ENCODE measurements at places on chromosomes 16 and 17.

GRCh38 chr16:6493555-6493954, 839.1 kb upstream of the RBFOX1 start:
- no peak for DNase-seq

- DNase-seq, result no peak
Observed at GRCh38 chr16:3173892-3174617, 13.9 kb upstream of the OR1F1 start.

- DNase-seq, result no peak
Observed at GRCh38 chr17:31297090-31297489, at the start of gene OMG. Gene OMG, minus strand, starts transcription at chr17:31297239. Its CDS starts 908 bp downstream, at chr17:31296331.

GRCh38 chr17:15348021-15348420, 6.6 kb upstream of the TEKT3 start:
- no peak for DNase-seq

DNA sequence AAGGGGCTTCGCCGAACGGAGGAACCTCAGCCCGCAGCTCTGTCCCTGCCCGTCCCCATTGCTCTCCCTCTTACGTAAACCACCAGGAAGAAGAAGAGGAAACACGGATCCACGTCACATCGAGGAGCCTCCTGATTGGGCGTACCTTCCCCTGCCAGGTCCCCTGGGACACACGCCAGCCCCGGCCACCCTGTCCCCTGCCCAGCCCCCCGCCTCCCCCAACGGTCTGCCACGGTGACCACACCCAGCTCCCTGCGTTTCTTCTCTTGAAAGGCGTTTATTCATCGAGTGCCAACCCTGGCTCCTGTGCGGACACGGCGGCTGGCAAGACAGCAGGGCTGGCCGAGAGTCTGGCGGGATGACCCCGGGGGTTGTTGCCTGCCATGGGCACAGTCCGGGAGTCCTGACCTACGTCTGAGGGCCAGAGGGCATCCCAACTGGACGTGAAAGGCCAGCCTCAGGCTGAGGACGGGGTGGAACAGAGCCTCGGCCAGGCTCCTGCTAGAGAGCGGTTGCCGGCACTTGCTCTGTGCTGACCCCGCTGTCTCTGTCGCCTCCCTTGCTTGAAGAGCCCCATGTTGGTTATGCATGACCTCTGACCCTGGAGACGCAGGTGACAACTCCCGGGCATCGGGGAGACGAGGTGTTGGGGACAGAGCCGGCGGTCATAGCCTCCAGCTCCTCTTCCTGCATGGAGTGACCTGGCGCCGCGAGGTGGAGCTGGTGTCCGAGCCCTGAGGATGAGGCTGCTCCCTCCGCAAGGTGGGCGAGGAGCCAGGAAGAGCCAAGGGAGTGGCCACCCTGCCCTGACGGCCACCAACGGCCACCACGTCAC, 40.5 kb upstream of the ACSF3 start:
- no peak for DNase-seq

DNA sequence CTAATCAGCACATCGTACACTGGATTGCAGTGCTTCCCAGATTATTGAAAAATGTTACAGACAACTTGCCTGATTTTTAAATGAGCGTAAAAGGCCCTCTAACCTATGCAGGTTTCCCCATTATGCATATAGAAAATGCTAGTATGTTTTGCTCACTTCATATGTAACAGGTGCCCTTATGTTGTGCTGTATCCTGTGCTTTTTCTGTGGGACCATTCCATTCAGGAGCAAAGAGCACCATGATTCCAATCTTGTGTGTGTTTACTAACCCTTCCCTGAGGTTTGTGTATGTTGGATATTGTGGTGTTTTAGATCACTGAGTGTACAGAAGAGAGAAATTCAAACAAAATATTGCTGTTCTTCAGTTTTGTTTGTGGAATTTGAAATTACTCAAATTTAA, 12.9 kb downstream of the PTRH2 start:
- no peak for DNase-seq

DNA sequence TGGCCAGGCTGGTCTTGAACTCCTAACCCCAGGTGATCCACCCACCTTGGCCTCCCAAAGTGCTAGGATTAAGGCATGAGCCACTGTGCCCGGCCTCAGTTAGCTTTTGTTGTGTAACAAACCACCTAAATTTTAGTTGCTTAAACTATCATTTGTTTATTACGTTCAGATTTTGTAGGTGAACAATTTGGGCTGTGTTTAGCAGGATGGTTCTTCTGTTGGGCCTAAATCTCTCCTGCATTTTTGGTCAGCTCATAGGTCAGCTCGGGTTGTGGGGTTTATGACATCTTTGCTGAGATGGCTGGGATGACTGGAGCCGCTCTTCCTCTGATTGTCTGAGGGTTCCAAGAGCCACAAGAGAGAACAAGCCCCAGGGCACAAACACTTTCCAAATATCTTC, 21.1 kb upstream of the NLRP1 start:
- DNase-seq, result no peak

GRCh38 chr16:88667461-88667860, 4.6 kb upstream of the MVD start:
- DNase-seq, result no peak

- DNase-seq, result no peak
Observed at GRCh38 chr17:67679225-67679624, 38.5 kb upstream of the NOL11 start.

- no peak for DNase-seq
Observed at GRCh38 chr17:68519911-68520310, 7.7 kb downstream of the PRKAR1A start.

GRCh38 chr17:35089586-35090296, 26.2 kb upstream of the RFFL start:
- no peak for DNase-seq

- DNase-seq, result peak; percentile 70
Observed at GRCh38 chr16:82011199-82011641, at the start of gene SDR42E1. Gene SDR42E1, minus strand, starts transcription at chr16:82011470. Its CDS starts 10,612 bp downstream, at chr16:82000858.

GRCh38 chr17:65228734-65229620, 91.8 kb downstream of the RGS9 start:
- DNase-seq, result peak; percentile 45

GRCh38 chr17:57302690-57303465, 46.6 kb downstream of the MSI2 start:
- no peak for DNase-seq

GRCh38 chr17:16908273-16908672, 63.6 kb downstream of the TNFRSF13B start:
- no peak for DNase-seq

DNA sequence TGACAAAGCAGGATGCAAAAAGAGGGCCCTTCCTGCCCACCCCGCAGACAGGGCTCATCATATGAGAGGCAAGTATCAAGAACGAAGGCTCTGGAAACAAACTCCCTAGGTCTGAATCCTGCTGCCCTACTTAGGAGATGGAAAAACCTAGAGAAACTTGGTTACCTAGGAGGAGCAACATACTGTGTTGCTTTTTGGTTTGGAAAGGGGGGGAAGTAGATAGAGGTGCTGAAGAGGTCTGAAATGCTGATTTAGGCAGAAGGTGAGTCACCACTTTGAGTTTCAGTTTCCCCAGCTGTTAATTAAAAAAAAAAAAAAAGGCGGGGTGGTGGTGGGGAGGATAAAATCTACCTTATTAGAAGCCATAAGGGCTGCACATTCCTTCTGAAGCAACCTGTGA, 1.5 kb downstream of the N4BP1 start:
- DNase-seq, result no peak

DNA sequence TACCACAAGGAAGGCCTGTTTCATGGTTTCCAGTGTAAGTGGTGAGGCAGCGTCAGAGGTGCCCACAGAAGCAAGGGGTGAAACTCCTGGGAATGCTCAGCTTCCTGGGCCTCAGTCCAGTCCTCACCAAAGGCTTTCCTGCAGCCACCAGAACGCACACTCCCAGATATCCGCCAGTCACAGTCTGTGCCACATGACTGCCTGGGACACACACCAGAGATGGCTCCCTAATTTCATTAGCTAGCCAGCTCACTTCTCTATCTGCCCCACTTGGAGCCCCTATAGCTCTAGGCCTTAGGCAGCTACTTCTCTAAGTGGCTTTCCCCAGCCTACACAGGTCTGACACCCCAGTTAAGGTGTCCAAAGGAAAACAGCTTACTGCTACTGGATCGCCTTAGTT, 77.0 kb downstream of the CYTH1 start:
- DNase-seq, result no peak

DNA sequence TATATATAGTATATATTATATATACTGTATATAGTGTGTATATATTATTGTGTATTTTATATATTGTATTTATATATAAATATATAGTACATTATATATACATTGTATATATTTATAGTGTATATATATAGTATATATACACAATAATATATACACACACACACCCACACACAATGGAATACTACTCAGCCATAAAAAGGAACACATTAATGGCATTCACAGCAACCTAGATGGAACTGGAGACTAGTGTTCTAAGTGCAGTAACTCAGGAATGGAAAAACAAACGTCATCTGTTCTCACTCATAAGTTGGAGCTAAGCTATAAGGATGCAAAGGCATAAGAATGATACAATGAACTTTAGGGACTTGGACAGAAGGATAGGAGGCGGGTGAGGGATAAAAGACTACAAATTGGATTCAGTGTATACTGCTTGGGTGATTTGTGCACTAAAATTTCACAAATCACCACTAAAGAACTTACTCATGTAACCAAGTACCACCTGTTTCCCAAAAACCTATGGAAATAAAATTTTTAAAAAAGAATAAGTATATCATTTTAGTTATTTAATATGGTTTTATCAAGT, 201.9 kb upstream of the CDH11 start:
- no peak for DNase-seq

GRCh38 chr17:5122586-5123342, 6.9 kb downstream of the USP6 start:
- DNase-seq, result no peak

GRCh38 chr16:72291121-72291520, 119.2 kb upstream of the PMFBP1 start:
- no peak for DNase-seq

GRCh38 chr16:50573279-50573678, 25.1 kb downstream of the NKD1 start:
- no peak for DNase-seq

- DNase-seq, result no peak
Observed at GRCh38 chr17:40179923-40180659, 2.8 kb downstream of the RAPGEFL1 start.

GRCh38 chr17:11216976-11217375, 24.0 kb upstream of the SHISA6 start:
- no peak for DNase-seq

GRCh38 chr17:79413611-79414010, 197.2 kb downstream of the RBFOX3 start:
- no peak for DNase-seq

- no peak for DNase-seq
Observed at GRCh38 chr17:19342611-19343255, 19.8 kb downstream of the B9D1 start.

- no peak for DNase-seq
Observed at GRCh38 chr17:71349908-71350600, 770.8 kb upstream of the SOX9 start.

Measured in NCI-H510A (cell line).